ENCODE measurements at places on chromosomes 7 and 10. TPM values are rescaled to one million over a fixed set of nuclear protein-coding genes. Genes with fewer than 3 reads are reported as not detected.
A peak's percentile ranks its signal among the peaks of the same experiment; 100 is the strongest.

GRCh38 chr10:89916468-89917215 is 215.3 kb downstream of the KIF20B start:
- no peaks in the 10 kb centered on the region for H3K4me1 ChIP-seq
- no peaks in the 10 kb centered on the region for H3K27me3 ChIP-seq
- DNase-seq: no peak
- H3K4me3 ChIP-seq: no peak overlapping the region

- no peaks in the 10 kb centered on the region for H3K4me1 ChIP-seq
- H3K4me3 ChIP-seq: no peak overlapping the region
- DNase-seq: no peak
- no peaks in the 10 kb centered on the region for H3K36me3 ChIP-seq
- no peaks in the 10 kb centered on the region for H3K27me3 ChIP-seq
Observed at GRCh38 chr7:114862406-114862805, 59.5 kb upstream of the MDFIC start.

DNA sequence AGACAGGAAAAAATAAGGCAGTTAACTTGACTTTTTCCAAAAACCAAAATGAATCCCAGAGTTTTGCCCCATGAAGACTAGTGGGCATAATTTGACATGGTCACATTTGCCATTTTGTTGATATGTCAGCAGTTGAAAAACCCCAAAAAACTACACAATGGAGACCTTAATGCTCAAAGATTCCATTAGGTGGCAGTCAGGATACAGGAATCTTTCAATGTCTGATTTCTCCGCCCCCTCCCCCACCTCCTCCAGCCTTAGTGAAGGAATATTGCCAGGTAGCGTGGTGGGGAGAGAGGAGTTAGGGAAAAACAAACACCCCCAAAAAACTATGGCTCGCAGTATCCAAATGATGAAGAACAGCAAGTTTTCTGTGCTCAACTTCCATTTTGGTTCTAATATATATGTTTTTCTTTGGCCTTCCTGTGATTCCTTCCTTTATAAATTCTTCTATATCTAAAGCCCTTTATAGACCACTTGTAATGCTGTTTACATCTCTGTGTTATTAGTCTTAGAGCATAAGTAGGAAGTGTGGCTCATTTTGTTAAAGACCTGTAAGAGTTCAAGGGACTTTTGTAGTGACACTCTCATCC is 6.7 kb upstream of the SMNDC1 start:
- no peak overlapping the region for H3K27ac ChIP-seq
- no peaks in the 10 kb centered on the region for H3K36me3 ChIP-seq
- H3K27me3 ChIP-seq: no peaks in the 10 kb centered on the region
- DNase-seq: peak; percentile 65
- H3K4me1 ChIP-seq: no peaks in the 10 kb centered on the region

DNA sequence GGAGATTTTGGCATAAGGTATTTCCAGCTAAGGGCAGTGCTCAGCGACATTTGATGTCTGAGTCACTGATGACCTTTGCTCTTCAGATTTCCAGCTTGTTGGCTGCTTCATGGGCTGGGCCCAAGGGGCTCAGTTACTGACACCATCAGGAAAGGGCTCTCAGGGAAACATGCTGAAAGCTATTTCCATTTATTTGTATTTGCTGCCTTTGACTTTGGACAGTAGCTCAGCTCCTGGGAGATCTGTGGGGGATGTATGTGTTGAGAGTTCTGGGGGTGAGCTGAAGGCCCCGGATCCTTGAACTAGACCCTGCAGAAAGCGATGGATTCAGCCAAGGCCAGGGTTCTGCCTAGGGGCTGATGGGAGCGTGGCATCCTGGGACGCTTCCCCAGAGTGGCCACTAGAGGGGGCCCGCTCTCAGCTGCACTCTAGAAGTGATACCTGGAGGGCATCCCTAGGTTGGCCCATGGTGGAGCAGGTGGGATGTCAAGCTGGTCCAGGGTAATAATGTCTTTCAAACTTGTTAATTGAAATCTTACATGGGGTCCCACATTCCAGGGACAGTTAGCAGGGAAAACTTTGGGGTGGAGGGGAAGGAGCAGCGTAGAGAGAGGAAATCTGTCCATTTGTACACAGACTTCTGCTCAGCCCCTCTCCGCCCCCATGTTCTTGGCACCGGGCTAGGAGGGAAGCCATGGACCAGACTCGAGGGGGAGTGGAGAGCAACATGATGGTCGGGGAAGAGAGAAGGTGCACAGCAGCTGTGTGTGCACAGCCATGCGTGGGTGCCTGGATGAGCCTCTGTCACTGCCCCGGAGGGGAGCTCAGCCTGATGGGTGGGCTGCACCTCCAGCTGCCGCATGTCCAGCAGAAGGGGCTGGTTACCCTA is 3.0 kb upstream of the BTBD16 start:
- DNase-seq: peak; percentile 30
- H3K4me1 ChIP-seq: peaks cover 54% of the 10 kb centered on the region
- peak overlapping the region; percentile 55 for H3K27ac ChIP-seq
- H3K27me3 ChIP-seq: no peaks in the 10 kb centered on the region

- no peaks in the 10 kb centered on the region for H3K36me3 ChIP-seq
- no peaks in the 10 kb centered on the region for H3K27me3 ChIP-seq
- no peak overlapping the region for H3K27ac ChIP-seq
Observed at GRCh38 chr10:35096312-35096711, 6.2 kb upstream of the CUL2 start.

The BAIAP2L1 gene
- total RNA-seq: 15.3 TPM

The SLC18A2 gene
- total RNA-seq: 0.13 TPM

The AKR1C1 gene
- 132 TPM for total RNA-seq

- peaks cover 71% of the 10 kb centered on the region for H3K4me1 ChIP-seq
- no peak overlapping the region for H3K4me3 ChIP-seq
- H3K27me3 ChIP-seq: no peaks in the 10 kb centered on the region
- no peak for DNase-seq
- peak overlapping the region; percentile 25 for H3K27ac ChIP-seq
- H3K36me3 ChIP-seq: no peaks in the 10 kb centered on the region
Observed at GRCh38 chr7:137944168-137944567, 57.7 kb downstream of the CREB3L2 start.

The GOLGA7B gene
- 0.81 TPM for total RNA-seq

DNA sequence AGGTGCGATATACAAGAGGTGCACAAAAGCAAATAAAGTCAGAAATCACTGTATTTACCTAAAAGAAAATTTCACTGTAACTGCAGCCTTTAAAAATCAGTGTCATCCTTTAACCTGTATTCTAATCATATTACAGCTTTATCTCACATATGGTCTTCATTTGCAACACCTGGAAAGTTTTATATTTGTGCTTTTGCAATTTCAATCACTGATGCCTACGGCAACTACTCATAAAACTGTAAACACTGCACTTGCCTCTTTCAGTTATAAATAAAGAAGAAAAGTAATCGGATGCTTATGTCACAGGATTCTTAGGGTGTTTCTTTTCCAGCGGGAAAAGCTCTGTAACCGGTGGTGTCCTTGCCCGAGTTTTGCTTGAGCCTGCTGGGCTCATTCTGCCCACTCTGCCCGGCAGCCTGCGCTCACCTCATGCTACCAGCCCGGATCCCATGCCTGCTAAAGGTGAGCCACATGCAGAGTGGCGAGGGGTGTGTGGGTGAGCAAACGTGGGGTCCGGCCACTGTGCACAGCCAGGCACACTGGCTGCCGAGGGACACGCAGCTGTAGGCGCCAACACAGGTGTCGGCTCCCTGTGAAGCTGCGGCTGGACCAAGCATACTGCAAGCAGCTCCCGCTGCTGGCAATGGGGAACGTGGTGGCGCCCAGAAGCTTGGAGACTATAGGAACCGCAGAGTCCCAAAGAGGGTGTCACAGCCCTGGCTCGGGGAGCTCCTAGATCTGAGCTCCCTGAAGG is 56.3 kb upstream of the ABCB5 start:
- no peak overlapping the region for H3K4me3 ChIP-seq
- no peaks in the 10 kb centered on the region for H3K4me1 ChIP-seq
- no peak overlapping the region for H3K27ac ChIP-seq
- DNase-seq: no peak
- H3K27me3 ChIP-seq: no peaks in the 10 kb centered on the region

DNA sequence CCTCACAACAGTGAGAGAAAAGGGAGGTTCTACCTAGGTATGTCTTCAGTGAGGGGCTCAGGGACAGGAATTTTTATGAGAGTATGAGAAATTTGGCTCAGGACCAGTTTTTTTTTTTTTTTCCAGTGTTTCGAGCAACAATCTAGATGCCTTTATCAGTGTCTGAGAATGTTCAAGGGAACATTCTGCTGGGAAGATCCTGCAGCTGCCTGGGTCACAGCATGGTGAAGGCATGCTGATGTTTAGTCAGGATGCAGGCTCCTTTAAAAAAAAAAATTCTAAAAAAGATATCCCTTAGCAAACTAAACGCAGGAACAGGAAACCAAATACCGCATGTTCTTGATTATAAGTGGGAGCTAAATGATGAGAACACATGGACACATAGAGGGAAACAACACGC is 31.0 kb downstream of the SBDS start:
- H3K27me3 ChIP-seq: no peaks in the 10 kb centered on the region
- H3K4me3 ChIP-seq: no peak overlapping the region
- no peaks in the 10 kb centered on the region for H3K36me3 ChIP-seq

The ZNF775 gene
- total RNA-seq: 5.7 TPM

- H3K27me3 ChIP-seq: no peaks in the 10 kb centered on the region
- no peaks in the 10 kb centered on the region for H3K36me3 ChIP-seq
- H3K4me3 ChIP-seq: no peak overlapping the region
Observed at GRCh38 chr7:138842111-138842510, 44.1 kb upstream of the ATP6V0A4 start.

The TAS2R5 gene
- total RNA-seq: 3.5 TPM

The EPDR1 gene
- total RNA-seq: 66.9 TPM

The MARCHF5 gene
- 25.8 TPM for total RNA-seq

DNA sequence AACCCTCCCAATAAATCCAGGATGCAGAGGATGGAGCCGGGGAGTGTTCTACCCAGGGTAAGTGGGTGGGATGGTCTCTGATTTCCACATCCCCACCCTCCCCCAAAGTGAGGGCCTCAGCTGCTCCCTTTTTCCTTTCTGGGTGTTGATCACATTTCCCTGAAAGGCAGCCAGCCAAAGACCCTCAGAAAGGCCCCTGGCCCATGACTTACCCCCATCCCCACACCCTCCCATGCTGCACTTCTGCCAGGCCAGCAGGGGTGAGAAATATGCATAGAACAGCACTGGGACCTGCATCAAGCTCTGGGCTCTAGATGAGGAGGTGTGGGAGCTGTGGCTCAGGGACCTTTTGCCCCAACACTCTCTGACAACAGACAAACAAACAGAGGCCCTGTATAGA is 927.3 kb upstream of the ZNF722 start:
- no peaks in the 10 kb centered on the region for H3K4me1 ChIP-seq
- no peaks in the 10 kb centered on the region for H3K36me3 ChIP-seq

GRCh38 chr10:3622427-3622826 is 162.6 kb downstream of the KLF6 start:
- H3K36me3 ChIP-seq: no peaks in the 10 kb centered on the region
- H3K27ac ChIP-seq: no peak overlapping the region
- H3K4me1 ChIP-seq: no peaks in the 10 kb centered on the region
- no peaks in the 10 kb centered on the region for H3K27me3 ChIP-seq
- no peak for DNase-seq

GRCh38 chr10:34717429-34717828 is 97.7 kb downstream of the PARD3 start:
- no peaks in the 10 kb centered on the region for H3K27me3 ChIP-seq
- no peaks in the 10 kb centered on the region for H3K36me3 ChIP-seq
- peaks cover 6% of the 10 kb centered on the region for H3K4me1 ChIP-seq
- H3K4me3 ChIP-seq: no peak overlapping the region

The TMUB1 gene
- total RNA-seq: 78.7 TPM

DNA sequence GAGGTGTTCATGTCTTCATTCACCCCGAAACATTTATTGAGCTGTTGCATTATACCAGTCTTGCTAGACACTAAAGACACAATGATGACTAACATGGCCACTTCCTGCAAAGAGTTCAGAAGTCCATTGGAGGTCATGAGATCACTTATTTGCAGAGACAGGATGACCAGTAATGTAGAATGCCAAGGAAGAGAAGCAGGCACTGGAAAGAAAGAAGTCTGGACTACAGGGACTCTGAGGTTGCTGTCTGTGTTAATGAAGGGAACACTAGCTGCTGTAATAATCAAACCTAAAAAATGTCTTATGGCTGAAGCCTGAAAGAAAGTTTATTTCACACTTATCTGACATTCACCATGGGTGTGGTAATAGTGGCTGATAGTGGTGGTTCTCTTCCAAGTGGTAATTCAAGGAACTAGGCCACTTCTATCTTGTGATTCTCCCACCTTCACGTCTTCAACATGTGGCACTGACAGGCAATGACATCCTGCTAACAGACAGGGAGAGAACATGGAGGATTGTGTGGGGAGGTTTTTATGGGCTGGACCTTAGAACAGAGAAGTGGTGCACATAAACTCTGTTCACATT is 89.2 kb upstream of the MKLN1 start:
- H3K27ac ChIP-seq: no peak overlapping the region
- H3K36me3 ChIP-seq: no peaks in the 10 kb centered on the region
- DNase-seq: no peak

DNA sequence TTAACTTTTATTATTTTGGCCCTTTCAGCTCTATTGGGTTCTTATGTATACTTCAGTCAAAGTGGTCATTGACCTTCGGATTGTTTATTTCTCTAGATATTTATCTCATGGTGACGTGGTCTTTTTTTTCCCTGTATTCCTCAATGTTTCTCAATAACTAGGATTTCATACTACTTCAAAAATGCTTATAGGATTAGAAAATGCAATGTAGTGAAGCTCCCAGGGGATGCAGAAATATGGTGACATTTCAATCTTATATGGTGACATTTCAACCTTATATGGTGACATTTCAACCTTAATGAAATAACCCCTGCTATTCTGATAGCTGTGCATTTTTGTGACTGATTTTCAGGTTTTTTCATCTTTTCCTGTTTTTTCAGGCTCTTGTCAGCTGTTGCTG is 51.4 kb downstream of the CHRM2 start:
- H3K27me3 ChIP-seq: no peaks in the 10 kb centered on the region
- no peak for DNase-seq
- H3K27ac ChIP-seq: no peak overlapping the region
- H3K36me3 ChIP-seq: no peaks in the 10 kb centered on the region

The SPDYE11 gene
- not detected for total RNA-seq

GRCh38 chr10:129023082-129023481 is 444.0 kb upstream of the MGMT start:
- H3K4me3 ChIP-seq: no peak overlapping the region
- H3K27me3 ChIP-seq: no peaks in the 10 kb centered on the region
- no peak for DNase-seq
- no peaks in the 10 kb centered on the region for H3K36me3 ChIP-seq
- H3K4me1 ChIP-seq: no peaks in the 10 kb centered on the region
- H3K27ac ChIP-seq: no peak overlapping the region

- no peak for DNase-seq
- H3K27ac ChIP-seq: no peak overlapping the region
- no peak overlapping the region for H3K4me3 ChIP-seq
- H3K27me3 ChIP-seq: no peaks in the 10 kb centered on the region
Observed at GRCh38 chr10:98472196-98472595, 25.5 kb upstream of the HPS1 start.

- H3K27ac ChIP-seq: no peak overlapping the region
- H3K27me3 ChIP-seq: no peaks in the 10 kb centered on the region
- no peak overlapping the region for H3K4me3 ChIP-seq
- peaks cover 24% of the 10 kb centered on the region for H3K36me3 ChIP-seq
Observed at GRCh38 chr7:149071641-149072437, 18.7 kb downstream of the ZNF786 start.

The MEOX2 gene
- 4.5 TPM for total RNA-seq

Measured in thyroid gland (tissue), 4 donors.